ENCODE measurements at places on chromosomes 5 and 9. TPM values are rescaled to one million over a fixed set of nuclear protein-coding genes. Genes with fewer than 3 reads are reported as not detected.
A peak's percentile ranks its signal among the peaks of the same experiment; 100 is the strongest.

DNA sequence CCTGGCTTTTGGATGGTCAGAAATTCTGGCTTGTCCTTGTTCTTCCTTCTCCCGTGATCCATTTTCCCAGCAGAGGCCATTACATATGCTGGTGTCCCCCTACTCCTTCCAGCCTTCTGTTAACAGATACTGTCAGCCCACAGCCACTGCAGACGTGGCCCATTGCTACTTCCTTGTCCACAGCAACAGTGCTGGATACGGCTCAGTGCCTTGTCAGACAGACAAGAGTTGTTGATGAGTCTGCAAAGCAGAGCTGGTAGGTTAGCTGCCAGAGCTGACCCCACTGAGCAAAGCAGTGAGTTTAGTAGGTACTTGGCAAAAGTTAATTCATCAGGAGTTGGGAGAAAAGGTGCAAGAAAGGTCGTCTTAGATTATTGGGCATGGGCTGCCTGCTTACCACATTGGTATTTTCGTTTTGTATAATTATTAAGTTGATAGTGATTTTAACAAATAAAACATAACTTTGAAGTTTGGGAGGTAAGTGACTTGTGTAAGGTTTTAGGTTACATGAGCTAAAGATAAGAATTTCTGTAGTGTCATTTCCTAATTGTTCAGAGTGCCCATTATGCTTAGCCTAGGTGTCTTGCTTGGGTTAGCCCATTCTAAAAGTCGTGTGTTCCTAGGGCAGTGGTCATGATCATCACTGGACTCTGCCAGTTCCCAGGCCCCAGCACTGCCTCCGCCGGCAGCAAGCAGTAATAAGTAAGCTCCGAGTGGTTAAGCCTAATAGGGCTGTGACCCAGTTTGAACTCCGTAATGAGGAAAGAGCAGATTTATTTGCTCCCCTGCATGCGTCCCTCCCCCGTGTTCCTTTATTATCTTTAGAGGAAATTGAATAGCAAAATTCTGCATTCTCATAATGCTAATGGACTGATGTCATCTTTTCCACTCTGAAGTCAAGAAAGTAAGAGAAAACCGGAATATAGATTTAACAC, 292.0 kb downstream of the FANCC start:
- DNase-seq, result no peak
- H3K36me3 ChIP-seq, result peaks cover 29% of the 10 kb centered on the region
- peak overlapping the region; percentile 98 for H3K27ac ChIP-seq
- H3K4me3 ChIP-seq, result peak overlapping the region; percentile 38
- no peaks in the 10 kb centered on the region for H3K27me3 ChIP-seq
- peaks cover 90% of the 10 kb centered on the region for H3K4me1 ChIP-seq

DNA sequence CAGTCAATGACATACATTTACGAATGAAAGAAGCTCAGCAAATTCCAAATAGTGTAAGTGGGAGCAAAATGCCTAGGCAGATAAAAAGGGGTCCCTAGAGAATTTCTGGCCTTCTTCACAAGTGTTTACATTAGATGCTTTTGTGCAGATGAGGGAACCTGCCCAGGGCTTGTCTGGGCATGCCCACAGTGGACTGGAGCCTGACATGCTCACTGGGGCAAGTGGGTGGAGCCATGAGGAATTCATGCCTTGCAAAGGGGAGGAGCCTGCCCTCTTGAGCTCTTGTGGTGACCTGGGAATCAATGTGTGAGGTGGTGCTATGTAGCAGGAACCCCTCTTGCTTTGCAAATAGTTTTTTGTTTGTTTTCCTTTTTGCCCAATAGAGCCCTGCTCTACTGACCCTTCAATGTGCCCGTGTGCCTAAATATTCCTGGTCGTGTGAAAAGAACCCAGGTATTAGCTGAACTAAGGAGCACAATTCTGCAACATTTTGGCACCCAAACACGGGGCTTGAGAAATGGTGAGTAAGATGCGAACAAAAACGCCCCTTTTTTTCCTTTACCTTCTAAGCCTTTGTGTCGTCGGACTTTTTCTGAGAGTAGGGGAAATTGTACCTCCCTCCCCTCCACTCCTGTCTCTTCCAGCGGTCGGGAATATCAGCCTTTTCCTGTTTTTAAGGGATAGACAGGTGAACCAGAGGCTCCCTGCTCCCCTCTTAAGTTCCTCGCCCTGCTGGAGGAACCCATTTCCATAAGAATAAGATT, 433.8 kb upstream of the CDH9 start:
- peaks cover 2% of the 10 kb centered on the region for H3K36me3 ChIP-seq
- peak overlapping the region; percentile 69 for H3K27ac ChIP-seq
- H3K4me1 ChIP-seq, result peaks cover 17% of the 10 kb centered on the region
- no peaks in the 10 kb centered on the region for H3K27me3 ChIP-seq

DNA sequence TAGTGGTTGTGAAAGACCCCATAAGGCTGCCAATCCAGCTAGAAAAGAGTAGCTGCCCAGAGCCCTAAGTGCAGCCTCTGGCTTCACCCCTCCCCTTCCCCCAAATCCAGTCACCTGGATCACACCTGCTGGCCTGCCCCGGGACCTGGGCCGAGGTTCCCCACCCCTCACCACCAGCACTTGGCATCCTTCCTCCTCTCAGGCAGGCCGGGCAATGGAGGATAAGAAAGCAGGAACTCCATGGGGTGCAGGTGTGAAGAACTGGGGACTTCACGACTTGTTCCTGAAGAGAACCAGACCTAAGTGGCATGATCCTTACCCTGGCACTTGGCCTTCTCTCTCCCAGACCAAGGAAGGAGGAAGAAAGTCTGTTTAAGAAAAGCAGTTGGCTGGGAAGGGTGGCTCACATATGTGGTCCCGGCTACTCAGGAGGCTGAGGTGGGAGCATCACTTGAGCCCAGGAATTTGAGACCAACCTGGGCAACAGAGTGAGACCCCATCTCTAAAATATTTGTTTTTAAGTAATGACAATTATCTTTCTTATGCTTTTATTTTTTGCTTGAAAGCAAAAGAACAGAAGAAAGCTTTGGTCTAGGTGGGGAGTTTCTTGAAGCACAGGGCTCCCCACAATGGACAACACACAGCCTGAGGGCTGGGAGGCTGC, 131.1 kb downstream of the PAX5 start:
- peaks cover 83% of the 10 kb centered on the region for H3K27me3 ChIP-seq
- no peaks in the 10 kb centered on the region for H3K4me1 ChIP-seq
- no peak overlapping the region for H3K27ac ChIP-seq
- no peak for DNase-seq

- DNase-seq, result no peak
- peaks cover 18% of the 10 kb centered on the region for H3K4me1 ChIP-seq
- no peaks in the 10 kb centered on the region for H3K36me3 ChIP-seq
- no peaks in the 10 kb centered on the region for H3K27me3 ChIP-seq
- H3K27ac ChIP-seq, result no peak overlapping the region
Measured at GRCh38 chr9:16309469-16310271, 560.8 kb downstream of the BNC2 start.

SPATA31A3 gene
- total RNA-seq, result not detected

All from chondrocyte (in vitro differentiated cells).